ENCODE measurements at places on chromosomes 5 and 9. TPM values are rescaled to one million over a fixed set of nuclear protein-coding genes. Genes with fewer than 3 reads are reported as not detected.

DNA sequence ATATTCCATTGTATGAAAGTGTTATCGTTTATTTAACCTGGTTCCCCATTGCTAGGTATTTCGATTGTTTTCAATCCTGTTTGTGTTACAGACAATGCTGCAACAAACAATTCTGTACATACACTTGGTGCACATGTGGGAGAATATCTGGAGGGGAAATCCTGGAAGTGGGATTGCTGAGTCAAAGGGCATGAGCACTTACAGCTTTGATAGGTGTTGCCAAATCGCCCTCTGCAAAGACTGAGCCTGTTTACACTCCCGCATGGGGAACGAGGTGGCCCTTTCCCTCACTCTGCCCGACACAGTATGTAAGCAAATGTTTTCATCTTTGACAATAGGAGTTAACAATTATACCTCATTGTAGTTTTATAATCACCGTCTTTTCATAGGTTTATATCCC, 66.2 kb downstream of the PDE6A start:
- no peak for DNase-seq

DNA sequence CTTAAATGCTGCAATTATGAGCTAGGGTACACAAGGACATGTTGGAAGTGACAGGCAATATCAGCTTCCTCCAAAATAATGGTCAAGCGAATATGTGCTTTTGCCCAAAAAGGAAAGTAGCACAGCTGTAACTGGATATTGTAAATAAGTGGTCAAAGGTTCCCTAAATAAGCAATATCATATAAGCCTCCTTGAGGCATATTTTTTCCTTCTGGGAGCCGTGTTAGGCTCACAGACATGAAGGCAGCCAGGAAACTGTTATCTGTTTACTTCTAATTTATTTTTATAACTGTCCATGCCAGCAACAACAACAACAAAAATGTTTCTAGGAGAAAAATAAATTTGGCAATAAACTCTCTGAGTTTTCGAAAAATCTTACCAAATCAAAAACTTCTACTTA, 648.3 kb downstream of the PDE4D start:
- DNase-seq = no peak

The UAP1L1 gene
- 10.1 TPM for total RNA-seq

The RIC1 gene
- 40.5 TPM for total RNA-seq

DNA sequence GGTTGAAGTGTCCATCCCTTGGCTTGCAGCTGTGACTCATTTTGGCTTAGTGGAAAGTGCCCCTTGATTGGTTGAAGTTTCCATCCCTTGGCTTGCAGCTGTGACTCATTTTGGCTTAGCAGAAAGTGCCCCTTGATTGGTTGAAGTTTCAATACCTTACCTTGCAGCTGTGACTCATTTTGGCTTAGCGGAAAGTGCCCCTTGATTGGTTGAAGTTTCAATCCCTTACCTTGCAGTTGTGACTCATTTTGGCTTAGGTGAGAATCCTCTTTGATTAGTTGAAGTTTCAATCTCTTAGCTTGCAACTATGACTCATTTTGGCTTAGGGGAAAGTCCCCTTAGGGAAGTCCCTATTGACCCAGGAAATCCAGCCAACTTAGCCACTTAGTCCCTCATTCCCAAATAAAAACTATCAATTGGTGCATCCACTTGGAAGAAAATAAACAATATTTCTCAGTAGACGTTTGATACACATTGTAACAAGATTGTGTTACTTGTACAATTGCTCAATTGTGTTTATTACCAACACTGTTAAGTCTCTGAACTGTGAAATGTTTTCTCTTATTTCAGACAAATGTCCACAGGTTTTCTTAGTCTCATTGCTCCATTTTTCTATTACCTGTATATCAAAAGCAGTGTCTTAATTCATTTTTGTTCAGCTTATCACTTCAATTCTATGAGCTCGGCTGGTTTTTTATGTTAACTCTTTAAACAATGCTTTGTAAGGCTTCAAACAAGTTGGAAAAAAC, 2308.8 kb upstream of the ACO1 start:
- DNase-seq = no peak

The SPINK7 gene
- 22.9 TPM for total RNA-seq

DNA sequence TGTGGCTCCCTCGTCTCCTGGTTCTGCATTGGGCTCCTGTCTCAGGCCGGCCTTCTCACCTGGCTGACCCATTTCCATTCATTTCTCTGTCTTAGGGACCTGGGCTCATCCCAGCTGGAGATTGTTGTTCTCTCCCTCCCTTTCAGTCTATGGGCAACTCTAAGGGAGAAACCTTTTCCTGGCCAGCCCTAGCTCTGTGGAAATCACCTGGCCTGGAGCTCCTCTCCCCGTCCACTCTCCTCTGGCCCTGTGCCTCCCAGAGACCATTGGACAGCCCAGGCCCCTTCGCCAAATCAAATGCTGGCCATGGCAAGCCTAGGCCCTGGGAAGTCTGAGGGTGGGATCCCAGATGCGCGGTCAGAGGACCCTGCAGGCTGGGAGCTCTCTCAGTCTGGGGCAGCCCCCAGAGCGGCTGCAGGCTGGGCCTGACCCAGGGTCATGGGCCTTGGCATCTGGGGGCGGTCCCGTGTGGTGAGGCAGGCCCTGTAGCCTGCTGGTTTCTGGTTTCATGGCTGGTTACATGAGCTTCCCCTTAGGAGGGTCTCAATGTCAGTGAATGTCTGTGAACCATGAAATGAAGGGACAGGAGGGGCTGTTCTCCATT, 253.5 kb downstream of the AOPEP start:
- no peak for DNase-seq

DNA sequence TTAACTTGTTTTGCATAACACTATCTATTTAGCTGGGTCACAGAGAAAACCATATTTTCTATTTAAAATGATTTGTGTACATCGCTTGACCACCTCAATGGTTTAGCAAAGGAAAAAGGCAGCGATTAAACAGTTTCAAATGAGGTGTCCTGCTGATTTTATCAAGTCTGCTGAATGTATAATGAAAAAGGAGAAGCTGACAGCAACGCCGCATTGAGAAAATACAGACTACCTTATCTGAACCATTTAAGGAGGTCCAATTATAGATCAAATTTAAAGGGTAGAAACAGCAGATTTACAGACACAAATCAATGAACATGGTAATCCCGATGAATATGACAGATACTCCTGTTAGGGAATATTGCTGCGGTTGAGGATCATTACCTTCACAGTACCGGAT, 29.6 kb downstream of the PSMB7 start:
- no peak for DNase-seq

The THBS4 gene
- 0.57 TPM for total RNA-seq

GRCh38 chr9:95808011-95808410, 67.5 kb upstream of the ERCC6L2 start:
- no peak for DNase-seq

The ZNF658 gene
- total RNA-seq = 11.5 TPM

DNA sequence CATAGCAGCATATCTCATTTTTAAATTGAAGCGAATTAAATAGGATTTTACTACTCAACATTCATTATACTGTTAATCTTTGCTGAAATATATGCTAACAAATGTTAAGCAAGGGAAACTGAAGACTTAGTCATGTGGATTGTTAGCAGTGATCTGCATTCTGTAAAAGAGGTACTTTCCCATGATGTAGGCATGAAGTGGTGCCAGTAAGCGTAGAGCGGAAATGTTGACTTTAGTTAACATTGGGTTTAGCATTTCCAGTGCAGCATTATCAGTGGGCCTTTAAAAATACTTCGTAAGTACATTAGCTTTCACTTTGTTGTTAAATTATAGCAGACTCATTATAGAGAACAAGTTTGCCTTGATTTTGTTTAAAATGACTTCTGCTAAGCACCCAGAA, 130.3 kb downstream of the CDC42SE2 start:
- DNase-seq = no peak

Measured in suprapubic skin (tissue), 4 donors.